ENCODE measurements at places on chromosomes 11 and 22. TPM values are rescaled to one million over a fixed set of nuclear protein-coding genes. Genes with fewer than 3 reads are reported as not detected.

The POTEH gene
- total RNA-seq: not detected

The PCNX3 gene
- total RNA-seq: 59.5 TPM

DNA sequence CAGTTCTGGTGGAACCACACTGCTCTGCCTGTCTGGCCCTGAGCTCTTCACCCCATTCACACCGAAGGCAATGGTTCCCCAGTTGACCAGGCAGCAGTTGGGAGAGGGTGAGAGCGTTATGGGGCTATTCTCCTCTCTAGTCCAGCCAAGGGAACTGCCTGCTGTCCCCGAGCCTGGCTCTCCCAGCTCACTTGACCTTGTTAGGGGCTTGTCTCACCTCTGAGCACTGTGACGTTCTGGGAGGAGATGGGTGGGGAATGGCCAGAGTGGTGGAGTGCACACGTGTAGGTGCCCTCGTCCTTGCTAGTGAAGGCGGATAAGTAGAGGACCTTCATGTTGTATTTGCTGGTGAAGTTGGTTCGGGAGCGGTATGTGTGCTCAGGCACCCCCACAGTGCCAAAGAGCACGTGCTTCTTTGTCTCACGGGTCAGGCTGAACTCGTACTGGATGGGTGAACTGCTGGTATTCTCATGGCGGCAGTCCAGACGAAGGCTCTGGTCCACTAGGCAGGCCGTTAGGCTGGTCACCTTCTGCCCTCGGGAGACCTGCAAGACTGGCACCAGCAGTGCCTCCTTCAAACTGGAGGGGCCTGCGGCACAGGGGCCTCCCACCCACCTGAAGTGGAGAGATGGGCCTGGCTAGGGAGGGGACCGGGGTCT lies 3.0 kb downstream of the THY1 start:
- DNase-seq: no peak

GRCh38 chr11:12474871-12475270 lies 97.5 kb downstream of the PARVA start:
- no peak for DNase-seq

GRCh38 chr11:65871811-65872548 lies 620 bp downstream of the EFEMP2 start:
- DNase-seq: no peak

DNA sequence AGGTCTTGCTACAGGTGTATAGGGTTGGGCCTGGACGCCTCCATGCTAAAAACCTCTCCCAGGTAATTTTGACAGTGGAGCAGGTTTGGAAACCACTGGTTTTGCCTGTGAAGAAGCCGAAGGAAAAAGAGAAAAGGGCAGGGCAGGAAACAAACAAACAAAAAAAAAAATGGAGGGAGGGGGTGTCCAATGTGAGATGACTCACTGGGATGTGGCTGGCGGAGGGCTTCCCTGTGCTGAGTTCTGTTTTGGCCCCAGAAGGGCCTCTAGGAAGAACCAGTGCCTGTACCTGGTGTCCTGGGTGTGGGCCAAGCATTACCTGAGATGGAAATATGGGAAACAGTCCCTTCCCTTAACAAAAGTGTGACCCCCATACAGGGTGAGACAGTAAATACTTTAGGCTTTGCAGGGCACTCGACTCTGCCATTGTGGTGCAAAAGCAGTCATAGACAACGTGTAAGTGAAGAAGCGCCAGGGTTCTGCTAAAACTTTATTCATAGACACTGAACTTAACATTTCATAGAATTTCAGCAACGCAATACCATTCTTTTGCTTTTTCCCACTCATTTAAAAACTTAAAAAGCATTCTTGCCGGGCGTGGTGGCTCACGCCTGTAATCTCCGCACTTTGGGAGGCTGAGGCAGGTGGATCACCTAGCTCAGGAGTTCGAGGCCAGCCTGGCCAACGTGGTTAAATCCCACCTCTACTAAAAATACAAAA lies 9.5 kb upstream of the DGKZ start:
- DNase-seq: no peak

The TSSK2 gene
- not detected for total RNA-seq

- no peak for DNase-seq
These were observed 2.7 kb downstream of the NAV2 start for GRCh38 chr11:19715373-19715772.

DNA sequence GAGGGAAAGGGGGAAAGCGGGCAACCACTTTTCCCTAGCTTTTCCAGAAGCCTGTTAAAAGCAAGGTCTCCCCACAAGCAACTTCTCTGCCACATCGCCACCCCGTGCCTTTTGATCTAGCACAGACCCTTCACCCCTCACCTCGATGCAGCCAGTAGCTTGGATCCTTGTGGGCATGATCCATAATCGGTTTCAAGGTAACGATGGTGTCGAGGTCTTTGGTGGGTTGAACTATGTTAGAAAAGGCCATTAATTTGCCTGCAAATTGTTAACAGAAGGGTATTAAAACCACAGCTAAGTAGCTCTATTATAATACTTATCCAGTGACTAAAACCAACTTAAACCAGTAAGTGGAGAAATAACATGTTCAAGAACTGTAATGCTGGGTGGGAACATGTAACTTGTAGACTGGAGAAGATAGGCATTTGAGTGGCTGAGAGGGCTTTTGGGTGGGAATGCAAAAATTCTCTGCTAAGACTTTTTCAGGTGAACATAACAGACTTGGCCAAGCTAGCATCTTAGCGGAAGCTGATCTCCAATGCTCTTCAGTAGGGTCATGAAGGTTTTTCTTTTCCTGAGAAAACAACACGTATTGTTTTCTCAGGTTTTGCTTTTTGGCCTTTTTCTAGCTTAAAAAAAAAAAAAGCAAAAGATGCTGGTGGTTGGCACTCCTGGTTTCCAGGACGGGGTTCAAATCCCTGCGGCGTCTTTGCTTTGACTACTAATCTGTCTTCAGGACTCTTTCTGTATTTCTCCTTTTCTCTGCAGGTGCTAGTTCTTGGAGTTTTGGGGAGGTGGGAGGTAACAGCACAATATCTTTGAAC lies 6.8 kb downstream of the MALAT1 start:
- DNase-seq: no peak

The OR4C13 gene
- not detected for total RNA-seq

The CDHR5 gene
- total RNA-seq: not detected

GRCh38 chr22:26450453-26451185 lies 21.6 kb downstream of the ASPHD2 start:
- no peak for DNase-seq

The SEC14L2 gene
- total RNA-seq: 12.5 TPM
